ENCODE measurements at places on chromosomes 5 and 9.

GRCh38 chr5:163303718-163304117 lies 133.7 kb upstream of the CCNG1 start:
- DNase-seq: no peak

DNA sequence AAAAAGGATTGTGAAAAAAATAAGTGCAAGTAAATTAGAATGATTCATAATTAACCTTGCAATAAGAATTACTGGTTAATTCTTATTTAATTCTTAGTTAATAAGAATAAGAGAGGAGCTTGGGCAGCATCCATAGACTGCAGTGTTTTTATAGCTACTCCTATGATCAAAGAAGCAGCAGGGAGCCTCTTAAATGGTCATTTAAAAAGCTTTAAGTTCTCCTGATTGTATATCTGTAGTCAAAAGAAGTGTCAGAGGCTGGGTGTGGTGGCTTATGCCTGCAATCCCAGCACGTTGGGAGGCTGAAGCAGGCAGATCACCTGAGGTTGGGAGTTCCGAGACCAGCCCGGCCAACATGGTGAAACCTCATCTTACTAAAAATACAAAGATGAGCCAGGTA lies 14.4 kb downstream of the ACER2 start:
- DNase-seq: no peak

- DNase-seq: no peak
Observed at GRCh38 chr5:59299006-59299405, 594.5 kb downstream of the PDE4D start.

- DNase-seq: no peak
Observed at GRCh38 chr9:129032541-129033159, 3.8 kb upstream of the MIGA2 start.

DNA sequence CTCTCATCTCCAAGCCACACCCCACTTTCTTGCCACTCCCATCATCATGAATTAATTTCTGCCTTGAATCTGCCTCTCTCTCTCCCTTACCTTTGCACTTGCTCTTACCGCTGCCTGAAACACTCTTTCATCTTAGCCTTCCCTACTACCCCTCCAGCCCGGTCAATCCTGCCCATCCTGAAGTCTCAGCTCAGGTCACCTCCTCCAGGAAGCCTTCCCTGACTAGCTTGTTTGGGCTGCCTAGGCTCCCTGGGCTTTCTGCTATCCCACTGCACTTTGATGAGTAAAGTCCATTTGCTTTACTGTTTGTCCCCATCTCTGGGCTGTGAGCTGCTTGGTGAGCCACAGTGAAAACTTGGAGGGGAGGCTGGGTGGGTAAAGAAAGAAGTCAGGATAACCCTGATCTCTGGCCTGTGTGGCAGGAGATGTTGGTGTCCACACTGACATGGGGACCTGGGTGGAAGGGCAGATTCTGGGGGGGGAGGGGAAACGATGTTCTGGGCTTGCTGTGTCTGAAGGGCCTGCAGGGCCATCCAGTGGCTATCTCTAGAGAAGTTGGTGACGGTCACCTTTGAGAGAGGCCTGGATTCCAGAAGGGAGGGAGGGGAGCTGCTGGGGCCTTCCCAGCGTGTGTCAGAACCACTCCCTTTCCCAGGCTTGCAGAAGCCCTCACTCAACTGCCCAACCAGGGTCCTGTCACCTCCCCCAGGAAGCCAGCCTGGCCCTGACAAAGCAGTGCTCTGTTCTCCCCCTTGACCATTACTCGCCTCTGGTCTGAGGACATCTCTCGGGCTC lies 75.0 kb upstream of the DAB2IP start:
- DNase-seq: no peak

DNA sequence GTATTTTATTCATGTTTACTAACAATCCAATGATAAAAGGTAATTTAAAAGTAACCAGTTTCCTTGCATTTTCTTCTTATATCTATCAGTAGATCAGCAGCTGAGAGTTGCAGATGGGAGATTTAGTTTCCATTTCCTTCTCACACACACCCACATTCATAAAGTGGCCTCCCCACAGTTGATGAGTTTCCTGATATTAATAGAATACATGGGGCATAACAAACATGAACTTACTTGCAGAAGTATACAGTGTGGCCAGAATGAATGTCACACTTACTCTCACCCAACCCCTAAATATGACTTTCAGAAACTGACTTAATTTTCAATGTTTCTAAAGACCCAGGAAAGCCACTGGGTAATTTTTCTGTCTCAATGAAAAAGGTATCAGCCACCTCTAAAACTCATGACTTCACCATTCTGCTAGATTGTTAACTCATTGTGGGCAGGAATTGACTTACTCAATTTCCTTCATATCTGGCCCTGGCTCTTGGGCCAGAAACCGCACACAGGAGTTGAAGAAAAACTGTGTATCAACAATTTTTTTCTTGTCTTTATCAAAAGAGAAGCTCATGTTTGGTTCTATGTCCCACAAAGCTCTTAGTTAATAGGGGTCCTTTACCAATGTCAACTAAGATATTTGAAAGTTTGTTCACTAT lies 63.5 kb upstream of the OSMR start:
- no peak for DNase-seq

DNA sequence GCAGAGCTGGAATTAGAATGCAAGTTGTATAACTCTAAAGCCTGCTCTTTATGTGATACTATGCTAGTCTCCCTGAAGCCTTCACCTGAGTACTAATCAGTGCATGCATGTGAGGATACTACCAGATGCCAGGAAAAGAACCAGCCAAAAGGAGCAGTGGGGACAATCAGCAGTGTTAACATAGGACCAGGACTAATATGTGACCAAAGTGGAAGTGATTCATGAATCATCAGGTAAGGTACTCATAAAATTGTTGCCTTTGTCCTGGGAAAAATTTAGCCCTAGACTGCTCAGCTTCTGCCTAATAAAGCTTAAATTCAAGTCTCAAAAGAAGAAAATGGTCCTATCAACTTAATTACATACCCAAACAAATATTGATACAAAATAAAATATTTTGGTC lies 13.4 kb upstream of the TSLP start:
- DNase-seq: no peak

DNA sequence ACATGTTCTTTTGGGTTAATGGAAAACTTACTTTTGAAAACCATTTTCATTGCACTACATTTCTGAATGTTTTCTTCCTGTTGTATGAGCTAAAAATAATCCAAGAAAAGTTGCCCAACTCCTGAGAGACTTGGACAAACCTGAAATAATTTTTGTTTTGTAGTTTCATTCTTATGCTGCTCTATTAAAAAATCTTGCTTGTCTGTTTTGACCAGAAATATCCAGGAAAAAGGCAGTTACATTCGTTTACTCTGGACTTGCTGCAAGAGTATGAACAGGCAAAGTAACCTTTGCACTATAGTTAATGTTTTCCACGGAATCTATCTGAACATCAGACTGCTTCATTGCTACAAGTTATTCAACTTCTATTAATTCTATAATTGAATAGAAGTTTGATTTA lies 200.1 kb upstream of the DAB2 start:
- no peak for DNase-seq

DNA sequence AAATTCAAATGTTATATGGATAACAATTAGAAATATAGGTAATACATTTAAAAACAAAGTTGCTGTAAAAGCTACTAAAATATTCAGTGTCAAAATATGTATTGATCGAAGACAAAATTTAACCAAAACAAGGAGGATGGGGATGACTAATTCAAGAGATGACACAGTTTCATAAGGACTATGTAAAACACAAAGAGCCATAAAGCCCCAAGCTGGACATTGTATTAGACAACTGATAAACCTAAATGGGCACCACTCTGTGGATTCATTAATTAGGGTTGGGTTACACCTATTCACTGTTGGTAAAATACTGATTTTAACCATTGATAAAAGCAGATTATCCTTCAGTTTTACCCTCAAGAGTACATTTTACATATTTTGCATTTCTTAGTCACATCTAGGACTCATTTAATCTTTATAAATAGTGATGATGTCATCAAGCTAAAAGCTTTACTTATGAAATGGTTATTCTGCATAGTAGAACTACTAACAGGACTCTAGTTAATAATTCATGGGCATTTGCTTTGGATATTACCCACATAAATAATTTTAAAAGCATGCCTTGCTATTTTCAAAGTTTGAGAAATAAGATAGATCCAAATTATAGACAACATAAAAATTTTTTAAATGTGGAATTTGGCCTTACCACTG lies 13.7 kb downstream of the TUT7 start:
- no peak for DNase-seq

DNA sequence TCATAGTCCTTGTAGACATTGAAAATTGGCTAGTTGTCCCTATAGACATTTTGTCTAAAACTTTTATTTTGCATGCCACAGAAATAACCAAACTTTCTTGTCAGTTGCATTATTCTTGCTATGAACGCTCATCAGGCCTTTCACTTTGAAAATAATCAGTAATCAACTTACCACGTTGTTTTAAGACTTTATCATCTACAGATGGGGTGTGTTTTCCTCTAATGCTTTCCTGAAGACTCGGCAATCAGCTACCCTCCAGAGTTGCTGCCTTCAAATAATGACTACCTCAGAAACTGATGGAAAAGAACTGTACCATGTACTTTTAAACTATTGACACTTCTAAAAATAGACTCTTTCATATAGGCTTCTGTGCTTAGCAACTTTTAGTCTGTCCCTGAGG lies 33.5 kb upstream of the HSPB3 start:
- DNase-seq: no peak

DNA sequence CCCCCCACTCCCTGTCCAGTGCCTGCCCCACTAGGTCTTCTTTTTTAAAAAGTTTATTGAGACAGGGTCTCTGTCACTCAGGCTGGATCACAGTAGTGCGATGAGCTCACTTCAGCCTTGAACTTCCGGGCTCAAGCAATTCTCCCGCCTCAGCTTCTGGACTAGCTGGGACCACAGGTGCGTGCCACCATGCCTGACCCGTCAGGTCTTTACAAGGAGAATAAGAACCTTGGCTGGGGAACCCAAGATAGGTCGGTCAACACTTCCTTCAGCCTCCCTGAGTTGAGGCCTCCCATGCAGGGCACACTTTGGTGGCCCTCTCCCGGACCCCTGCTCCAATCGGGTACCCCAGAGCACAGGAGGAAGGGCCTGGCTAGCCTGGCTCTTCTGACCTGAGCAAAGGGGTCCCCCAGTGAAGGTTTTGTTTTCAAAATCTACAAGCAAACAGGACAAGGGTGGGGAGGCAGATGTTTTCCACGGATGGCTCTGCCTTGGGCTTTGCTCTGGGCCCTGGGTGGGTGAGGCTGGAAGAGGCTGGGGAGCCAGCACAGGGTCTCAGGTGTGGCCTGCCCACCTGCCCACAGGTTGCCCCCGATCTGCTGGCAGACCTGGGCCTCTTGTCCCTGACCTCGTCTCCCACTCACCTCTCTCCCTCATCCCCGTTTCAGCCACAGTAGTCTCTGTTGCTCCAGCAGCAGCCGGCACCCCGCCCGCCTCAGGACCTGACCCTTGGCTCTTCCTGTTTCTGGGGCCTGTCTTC lies 108.7 kb upstream of the PHYKPL start:
- DNase-seq: no peak

- no peak for DNase-seq
Observed at GRCh38 chr5:164651546-164652275, 1146.3 kb downstream of the MAT2B start.

DNA sequence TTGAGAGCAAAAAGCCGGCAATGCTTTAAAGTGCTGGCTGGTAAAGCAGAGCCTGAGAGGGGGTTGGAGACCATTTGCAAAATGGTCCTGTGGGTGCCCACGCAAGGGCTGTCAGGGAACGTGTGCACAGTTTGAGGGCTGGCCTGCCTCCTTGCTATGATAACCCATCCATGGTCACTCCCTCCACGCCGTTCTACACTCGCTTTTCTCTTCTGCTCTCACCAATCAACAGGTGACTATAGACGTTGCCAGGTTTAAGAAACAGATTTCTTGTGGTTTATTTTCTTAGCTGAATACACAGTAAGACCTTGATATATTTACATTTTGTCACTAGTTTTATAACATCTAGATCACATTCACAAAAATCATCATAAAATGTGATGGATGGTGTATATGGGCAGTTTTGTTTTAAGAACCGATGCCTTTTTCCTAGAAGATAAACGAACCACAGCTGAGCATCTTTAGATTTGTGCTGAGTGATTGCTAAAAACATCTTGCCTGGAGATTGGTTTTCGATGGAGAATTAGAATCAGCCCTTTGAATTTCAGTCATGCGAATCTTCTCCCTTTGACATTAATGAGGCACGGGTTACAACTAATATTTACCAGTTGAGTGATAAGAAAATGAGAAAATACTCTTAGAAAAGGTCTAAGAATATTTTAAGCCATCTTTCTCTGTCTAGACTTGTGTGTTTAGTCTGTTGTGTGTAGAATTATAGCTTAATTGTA lies 13.9 kb downstream of the MAP1B start:
- no peak for DNase-seq

- no peak for DNase-seq
Observed at GRCh38 chr5:61178702-61179101, 16.4 kb upstream of the SMIM15 start.

DNA sequence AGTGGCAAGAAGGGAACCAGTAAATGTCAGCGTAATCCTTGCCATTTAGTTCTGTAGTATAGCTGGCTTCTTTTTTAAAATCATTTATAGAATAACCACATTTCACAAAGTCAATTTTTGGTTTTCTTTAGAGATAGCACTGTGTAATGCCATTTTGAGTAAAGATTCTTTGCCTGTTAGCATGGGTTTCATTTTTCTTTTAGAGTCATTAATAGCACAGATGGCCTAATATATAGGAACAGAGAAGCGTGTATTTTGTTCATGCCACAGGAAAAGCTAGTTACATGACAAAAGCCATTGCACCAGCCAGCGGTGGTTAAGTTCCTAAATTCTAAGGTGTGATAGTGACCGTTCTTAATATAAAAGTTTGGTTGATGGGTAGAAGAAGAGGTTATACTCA lies 1363.9 kb downstream of the MAT2B start:
- DNase-seq: no peak

- no peak for DNase-seq
Observed at GRCh38 chr9:94533155-94533554, 21.7 kb upstream of the PCAT7 start.

DNA sequence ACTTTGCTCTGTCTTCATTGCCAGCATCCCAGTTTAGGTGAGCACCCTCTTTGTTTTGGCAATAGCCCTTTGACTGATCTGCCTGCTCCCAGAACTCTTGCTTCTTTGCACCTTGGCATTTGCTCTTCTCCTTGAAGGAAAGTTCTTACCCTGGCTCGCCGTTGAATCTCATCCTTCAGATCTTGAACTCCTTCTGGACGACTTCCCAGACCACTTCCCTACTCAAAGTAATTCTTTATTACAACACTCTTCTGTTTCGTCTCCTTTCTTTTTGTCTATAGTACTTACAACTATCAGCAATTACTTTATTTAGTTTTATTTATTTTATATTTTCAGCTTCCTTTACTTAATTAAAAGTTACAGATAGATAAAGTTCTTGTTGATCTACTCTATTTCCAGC lies 1510.1 kb downstream of the MAT2B start:
- DNase-seq: no peak

GRCh38 chr9:137449081-137449844 lies 8.1 kb upstream of the ENTPD8 start:
- no peak for DNase-seq
